Activated CD4-positive, alpha-beta memory T cell treated with anti-CD3 and anti-CD28 coated beads, Interleukin-2, amount 10 ng/mL, durations not matched to agents 7 days and 5 days (primary cell): ENCODE measurements at places on chromosomes 12 and 14. TPM values are rescaled to one million over a fixed set of nuclear protein-coding genes. Genes with fewer than 3 reads are reported as not detected.

- DNase-seq, result no peak
These were observed 78.2 kb downstream of the RBM19 start for GRCh38 chr12:113887906-113888305.

DNA sequence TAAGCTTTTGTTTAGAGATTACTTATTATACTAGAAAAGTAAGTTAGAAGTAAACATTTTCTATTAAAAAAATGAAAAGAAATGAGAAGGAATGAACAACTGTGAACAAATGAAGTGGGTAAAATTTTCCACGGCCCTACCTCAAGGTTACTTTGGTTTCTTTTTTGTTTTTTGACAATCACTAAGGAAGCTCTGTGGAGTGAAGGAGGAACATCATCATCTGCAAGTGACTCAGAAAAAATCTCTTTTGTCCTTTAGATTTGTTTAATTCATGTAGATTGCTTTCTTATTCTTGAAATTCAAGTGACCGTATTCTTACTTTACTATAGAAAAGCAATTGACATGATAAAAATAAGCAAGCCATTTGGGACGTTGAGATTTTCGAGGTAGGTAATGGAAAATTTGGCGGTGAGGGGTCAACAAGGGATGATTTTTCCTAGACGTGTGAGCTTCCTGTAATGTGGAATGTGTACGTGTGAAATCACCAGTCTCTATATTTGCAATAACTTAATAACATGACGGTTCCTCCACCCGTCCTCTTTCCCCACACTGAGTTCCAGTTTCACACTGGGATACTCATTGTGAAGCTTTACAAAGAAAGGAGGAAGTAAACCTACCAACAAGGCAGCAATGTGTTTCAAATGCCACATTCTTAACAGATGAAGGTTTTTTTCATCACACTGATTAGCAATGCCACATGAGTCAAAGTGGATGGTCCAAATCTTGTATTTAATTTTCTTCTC is 62.3 kb upstream of the EGLN3 start:
- DNase-seq, result no peak

GRCh38 chr12:46702581-46703344 is 123.0 kb downstream of the SLC38A4 start:
- DNase-seq, result no peak

Gene ACOT6
- not detected for total RNA-seq

Gene NPFF
- not detected for total RNA-seq

DNA sequence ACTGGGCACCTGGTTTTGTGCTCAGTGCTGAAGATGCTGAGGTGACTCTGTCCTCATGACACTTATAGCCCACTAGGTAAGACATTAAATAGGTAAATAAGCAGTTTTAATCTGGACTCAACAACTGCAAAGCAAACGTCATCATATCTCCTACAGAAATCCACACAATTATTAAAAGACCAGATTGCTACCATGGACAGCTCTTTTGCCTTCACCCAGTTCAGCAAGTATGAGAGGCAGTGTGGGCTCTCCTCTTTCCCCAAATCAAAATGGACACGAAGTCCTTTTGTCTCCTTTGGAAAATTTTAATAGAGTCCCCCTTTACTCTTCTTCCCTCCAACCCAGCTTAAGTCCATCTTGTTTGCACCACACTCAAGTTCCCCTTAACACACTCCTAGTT is 171.1 kb downstream of the RPAP3 start:
- DNase-seq, result no peak

Gene CFAP54
- total RNA-seq, result 0.75 TPM

Gene BRI3BP
- 22.5 TPM for total RNA-seq

- DNase-seq, result no peak
These were observed 62.6 kb downstream of the PLXNC1 start for GRCh38 chr12:94211021-94211420.

DNA sequence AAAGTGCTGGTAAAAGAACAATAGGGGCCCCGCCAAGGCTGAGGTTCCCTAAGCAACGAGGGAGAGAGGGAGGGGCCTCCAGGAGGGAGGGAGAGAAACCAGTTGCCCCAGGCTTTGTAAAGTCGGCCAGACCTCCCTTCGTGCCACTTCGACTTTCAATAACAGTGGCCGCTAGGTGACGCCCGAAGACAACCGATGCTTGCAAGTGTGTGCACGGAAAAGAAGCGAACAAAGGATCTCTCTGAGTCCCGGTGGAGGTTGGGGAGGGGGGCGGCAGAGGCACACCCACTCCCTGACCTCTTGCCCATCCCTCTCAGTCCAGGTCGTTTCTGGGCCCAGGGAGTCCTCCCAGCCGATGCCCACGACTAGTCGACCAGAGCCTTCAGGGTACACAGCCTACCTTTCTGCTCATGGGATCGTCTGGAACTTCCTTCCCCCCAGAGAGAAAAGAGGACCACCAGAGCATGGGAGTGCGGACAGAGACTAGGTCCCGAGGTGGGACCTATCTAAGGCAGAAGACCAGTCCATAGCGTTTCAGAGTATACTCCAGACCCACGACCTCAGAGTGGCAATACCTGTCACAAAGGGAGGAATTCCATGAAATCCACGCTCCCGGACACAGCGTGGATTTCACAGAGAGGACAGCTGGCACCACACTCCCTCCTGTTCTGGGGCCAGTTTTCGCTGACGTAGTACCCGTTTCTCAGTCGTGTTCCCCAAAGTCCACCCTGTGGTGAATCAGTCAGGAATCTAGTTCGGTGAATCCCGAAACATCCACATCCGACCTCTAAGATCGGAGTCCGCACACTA is 262.7 kb upstream of the ALG10B start:
- DNase-seq, result no peak

DNA sequence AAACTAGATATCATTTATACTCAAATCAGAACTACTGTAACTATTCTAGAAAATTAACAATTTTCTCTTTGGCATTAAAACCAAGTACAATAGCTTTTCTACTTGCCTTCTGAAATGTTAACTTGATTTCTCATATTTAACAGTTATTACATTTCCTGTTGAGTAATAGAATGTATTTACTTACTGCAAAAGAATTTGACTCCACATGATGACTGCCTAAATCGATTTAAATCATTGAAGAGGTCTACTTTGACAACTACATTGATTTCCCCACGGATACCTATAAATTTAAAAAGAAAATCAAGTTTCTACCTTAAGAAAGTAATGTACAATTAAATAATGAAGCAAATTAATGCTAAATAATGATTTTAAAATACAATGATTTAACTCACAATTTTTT is 18.9 kb downstream of the C2CD5 start:
- no peak for DNase-seq

Gene TMEM263
- 26.0 TPM for total RNA-seq

DNA sequence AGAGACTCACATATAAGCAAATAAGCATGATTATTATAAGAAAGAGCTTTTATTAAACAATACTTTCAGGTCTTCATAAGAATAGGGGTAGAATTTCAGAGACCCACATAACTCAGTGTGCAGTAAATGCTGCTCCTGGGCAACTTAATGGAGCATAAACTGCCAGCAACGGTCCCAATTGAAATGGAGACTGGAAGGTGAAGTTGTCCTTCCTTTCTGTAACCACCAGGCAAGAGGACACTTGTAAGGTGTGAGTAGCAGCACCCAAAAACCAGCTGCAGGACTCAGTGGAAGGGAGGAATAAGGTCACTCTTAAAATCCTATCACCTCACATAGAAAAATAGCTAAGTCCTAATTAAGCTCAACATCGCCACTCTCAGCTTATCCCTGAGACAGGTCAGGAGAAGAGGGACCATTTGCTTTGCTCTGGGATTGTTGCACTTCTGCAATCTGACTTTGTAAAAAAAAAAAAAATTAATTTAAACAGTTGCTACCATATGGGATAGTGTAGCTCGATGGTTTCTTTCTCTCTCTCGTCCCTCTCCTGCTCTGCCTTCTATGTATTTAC is 22.7 kb upstream of the LTA4H start:
- DNase-seq, result no peak

- DNase-seq, result no peak
These were observed 93.5 kb downstream of the PLEKHA5 start for GRCh38 chr12:19223018-19223417.

- DNase-seq, result no peak
These were observed 3.9 kb upstream of the SPTLC2 start for GRCh38 chr14:77620222-77620870.

Gene PPP1R1A
- total RNA-seq, result not detected
